T-helper 2 cell (primary cell): ENCODE measurements at places on chromosomes 1 and 21.

DNA sequence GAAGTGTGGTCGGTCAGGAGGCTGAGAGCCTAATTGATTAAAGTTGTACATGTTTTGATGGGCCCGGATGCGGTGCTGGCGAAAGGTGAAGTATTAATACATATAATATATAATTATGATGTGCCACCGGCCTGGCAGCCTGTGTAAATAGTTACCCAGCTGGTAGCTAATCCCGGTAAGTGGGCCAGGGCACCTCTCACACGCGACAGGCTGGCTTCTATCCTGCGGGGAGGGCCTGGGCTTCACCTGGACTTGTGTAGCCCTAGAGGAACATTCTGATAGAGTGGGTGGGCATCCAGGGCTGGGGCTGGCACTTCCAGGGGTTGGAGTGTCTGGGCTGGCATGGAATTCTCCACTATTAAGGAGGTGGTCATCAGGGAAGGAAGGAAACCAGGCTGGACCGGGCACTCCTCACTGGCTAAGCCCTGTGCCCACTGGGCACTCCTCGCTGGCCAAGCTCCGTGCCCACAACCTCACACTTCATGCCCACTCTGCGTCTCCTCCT is 48.3 kb downstream of the IGSF21 start:
- no peak for DNase-seq

DNA sequence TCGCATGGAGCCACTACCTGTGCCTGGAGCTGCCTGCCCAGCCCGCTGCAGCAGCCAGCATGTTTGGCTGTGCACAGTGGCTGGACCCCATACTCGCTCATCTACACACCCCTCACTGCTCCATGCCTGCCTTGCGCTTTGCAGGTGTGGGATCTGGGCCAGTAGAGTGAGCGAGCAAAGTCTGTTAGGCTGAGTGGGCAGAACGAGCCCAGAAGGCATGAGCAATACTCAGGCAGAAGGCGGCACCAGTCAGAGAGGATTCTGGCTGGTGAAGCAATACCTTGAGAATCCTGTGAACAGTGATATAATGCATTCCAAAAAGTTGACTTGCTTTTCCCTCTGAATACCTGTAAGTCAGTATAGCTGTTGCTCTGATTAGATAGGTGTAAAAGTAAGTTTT is 816.4 kb downstream of the KCNT2 start:
- DNase-seq = no peak

- no peak for DNase-seq
These were observed 91.1 kb downstream of the DMRTB1 start for GRCh38 chr1:53550201-53550741.

GRCh38 chr1:164137273-164137925 is 421.6 kb upstream of the PBX1 start:
- no peak for DNase-seq

DNA sequence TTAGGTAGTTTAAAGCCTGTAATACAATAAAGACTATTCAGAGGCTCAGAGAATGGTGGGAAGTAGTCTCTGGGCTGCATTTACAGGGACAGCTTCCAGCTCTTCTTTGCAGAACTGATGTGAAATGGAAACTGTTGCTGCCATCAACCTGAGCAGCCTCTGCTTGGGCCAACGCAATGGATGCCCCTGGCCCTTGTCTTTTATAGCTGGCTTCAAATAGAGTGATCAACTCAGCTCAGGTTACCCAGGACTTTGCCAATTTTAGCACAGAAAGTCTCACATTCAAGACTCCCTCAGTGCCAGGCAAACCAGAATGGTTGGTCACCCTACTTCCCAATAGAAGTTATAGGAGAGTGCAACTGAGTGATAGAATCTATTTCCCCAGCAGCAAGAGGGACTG is 18.1 kb upstream of the GALNT2 start:
- DNase-seq = no peak

- DNase-seq = no peak
These were observed 58.5 kb upstream of the LRRC53 start for GRCh38 chr1:74570797-74571492.

GRCh38 chr1:186653312-186653711 is 26.9 kb downstream of the PTGS2 start:
- no peak for DNase-seq

DNA sequence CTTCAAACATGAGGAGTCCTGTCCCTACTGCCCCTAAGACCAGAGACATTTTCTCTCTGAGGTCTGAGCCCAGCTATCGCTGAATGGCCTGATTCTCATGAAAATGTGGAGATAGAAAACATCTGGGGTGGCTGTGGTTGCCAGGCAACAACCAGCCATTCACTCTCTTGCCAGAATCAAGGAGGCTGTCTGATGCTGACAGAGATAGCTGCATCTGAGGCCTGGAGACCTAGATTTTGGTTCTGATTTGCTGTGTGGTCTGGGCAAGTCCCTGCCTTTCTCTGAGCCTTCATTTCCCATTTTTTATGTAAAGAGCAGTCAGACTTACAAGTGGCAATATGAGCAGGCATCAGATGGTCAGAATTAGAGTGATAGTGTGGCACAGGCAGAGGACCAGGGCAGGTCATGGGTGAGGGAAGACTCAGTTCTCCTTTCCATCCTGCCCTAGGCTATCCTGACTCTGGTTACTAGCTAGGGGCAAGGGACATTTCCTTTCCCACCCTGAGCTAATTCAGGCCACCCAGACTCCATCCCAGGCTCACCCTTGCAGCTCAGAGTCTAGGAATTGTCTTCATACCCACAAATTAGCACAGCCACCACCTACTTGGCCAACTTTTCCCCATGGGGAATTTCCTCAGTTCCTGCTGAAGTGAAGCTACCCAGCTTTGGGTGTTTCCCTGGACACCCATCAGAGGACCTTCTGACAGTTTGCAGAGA is 20.0 kb upstream of the RNF19B start:
- no peak for DNase-seq

DNA sequence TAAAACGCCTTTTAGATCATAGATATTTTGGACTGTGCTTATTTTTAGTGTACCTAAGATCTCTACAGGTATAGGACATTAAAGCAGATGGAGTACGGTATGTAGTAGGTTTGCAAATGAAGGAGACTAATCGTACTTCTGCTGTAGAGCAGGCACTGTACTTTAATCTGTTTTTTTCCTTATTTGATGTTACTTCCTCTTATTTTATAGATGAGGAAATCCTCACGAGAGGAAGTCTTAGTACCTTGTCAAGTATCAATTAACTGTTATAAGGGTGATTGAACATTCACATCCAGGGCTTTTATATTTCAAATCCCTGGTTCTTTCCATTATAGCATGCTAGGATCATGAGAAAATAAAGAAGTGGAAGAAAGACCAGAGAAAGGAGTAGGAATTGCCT is 41.1 kb downstream of the CACHD1 start:
- no peak for DNase-seq

GRCh38 chr1:226482196-226482595 is 66.4 kb upstream of the STUM start:
- DNase-seq = no peak

DNA sequence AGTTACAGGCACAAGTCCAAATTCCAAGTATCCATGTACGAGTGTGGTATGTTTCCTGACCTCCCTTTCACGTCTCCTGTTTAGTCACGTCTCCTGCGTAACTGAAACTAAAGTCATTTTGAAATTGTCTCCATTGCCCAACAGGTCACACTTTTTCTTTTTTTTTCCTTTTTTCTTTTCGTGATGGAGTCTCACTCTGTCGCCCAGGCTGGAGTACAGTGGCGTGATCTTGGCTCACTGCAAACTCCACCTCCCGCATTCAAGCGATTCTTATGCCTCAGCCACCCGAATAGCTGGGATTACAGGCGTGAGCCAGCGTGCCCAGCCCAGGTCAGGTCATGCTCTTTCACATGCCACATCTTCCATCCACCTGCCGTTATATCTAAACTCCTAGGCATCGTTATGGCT is 38.2 kb downstream of the L1TD1 start:
- DNase-seq = no peak

- no peak for DNase-seq
These were observed 37.4 kb downstream of the UBE4B start for GRCh38 chr1:10070206-10070605.

GRCh38 chr1:27643600-27644368 is 8.8 kb upstream of the FGR start:
- peak; percentile 60 for DNase-seq

- DNase-seq = no peak
These were observed 51.1 kb downstream of the PHC2 start for GRCh38 chr1:33379631-33380354.

GRCh38 chr1:47438165-47439016 is 547 bp downstream of the FOXD2 start:
- DNase-seq = peak; percentile 28

DNA sequence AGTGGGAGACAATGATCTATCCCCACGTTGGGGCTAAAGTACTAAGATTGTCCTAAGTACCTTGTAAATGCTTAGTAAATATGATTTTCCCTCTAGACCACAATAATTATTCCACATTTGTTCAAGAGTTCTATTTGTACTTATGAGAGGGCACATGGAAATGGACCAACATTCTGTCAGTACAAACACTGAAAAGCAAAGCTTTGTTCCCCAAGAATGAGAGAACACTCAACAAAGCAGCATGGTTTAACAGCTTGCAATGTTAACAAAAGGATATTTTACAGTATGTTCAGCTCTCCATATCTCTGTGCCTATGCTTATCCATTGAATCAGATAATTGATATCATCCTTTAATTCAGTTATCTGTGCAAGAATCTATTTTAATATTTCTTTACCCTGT is 35.4 kb downstream of the RBM11 start:
- no peak for DNase-seq

DNA sequence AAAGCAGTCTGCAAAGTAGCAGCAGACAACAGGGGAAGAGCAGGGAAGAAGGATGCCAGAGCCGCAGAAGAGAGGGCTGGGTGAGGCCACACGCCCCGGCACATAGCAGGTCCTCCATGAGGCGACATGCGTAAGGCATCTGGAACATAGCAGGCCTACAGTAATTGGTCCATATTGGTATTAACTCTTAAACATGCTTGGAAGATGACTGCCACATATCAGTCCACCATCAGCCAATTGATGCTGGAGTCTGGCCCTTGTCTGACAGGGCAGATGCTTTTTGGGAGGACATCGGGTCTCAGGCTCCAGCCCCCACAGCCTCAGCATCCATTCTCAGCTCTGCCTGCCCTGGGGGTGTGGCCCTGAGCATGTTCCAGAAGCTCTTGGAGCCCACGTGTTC is 93.7 kb downstream of the TAS1R2 start:
- DNase-seq = no peak

- DNase-seq = no peak
These were observed 31.0 kb downstream of the TTC39A start for GRCh38 chr1:51299185-51299885.
